ENCODE measurements at places on chromosomes 3 and 15.

DNA sequence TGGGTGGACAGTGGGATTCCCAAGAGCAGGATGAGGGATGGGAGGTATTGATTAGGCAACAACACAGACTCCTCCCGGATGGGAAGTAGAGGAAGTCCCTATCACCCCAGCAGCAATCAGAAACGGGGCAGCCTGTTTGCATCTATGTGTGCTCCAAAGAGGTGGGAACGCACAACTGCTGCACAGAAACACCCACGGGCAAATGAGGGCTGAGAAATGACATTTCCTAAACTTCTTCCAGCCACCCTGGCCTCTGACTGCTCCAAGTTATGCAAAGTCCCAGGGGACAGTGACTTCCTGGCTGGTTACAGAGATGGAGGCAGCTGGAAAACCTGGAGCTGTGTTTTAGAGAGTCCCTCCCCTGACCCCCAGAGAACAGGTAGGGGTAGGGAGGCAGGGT lies 42.6 kb downstream of the HCN4 start:
- DNase-seq, result no peak

- no peak for DNase-seq
These were observed 3.3 kb upstream of the P2RY12 start for GRCh38 chr3:151387842-151388241.

- DNase-seq, result no peak
These were observed 556.9 kb downstream of the IGSF11 start for GRCh38 chr3:118477768-118478167.

- DNase-seq, result peak; percentile 98
These were observed at the start of gene MGA for GRCh38 chr15:41660235-41661077. Gene MGA (plus strand): TSS chr15:41660405.

DNA sequence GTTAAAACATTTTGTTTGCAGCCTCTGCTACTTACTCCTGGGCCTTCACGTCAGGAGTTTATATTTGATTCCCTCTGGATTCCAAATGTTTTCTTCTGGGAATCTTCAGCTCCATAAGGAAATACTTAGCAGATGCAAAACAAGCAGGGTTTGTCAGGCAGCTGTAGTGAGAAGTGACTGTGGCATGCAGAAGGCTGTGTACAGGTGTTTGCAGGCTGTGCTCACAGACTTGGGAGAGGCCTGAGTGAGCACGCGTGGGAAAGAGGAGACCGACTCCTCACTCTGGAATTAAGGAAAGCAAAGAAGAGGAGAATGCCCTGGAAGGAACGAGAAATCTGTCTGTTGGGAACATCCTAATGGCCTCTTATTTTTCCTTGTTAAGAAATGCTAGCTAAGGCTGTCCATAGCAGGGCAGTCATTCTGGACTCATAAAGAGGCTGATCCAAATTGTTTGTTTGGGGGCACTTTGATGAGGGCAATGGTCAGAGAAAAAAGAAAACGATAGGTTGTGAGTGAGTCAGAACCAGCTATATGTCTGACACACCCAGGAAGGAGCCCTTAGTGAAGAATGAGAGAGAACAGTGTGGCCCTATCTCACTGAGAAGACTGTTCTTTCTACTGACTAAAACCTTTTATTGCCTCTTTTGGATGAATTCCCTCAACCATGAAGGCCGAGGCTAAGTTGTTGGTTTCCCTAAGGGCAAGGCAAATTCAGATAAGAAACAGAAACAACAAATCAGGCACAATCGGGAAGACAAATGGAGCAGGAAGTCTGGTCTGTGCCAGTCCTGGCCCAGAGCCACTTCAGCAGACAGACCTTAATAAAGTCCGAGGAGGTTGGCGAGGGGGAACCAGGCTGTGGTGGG lies 82.6 kb downstream of the TGFBR2 start:
- DNase-seq, result no peak

DNA sequence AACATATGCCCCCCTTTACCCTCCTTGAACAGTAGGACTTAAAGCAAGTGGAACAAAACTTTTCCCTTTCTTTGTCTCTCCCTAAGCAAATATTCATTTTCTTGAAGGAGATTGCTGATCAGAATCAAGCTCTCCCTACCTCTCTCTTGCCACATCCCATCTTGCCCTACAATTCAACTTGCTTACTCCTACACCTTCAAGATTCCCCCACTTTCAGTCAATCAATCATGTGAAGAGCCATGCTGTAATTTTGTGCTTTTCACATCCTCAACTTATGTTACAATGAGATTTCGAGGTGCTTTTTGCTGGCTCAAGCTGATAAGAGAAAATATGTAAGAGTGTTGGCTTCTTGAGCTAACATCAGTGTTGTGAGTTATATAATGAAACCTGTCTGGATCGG lies 662.9 kb downstream of the NLGN1 start:
- DNase-seq, result no peak
